ENCODE measurements at places on chromosomes 11 and 22.
A peak's percentile ranks its signal among the peaks of the same experiment; 100 is the strongest.

GRCh38 chr11:44611088-44611487 lies 45.6 kb downstream of the CD82 start:
- no peak for DNase-seq

- no peak for DNase-seq
These were observed 57.1 kb upstream of the HORMAD2 start for GRCh38 chr22:30023099-30023660.

DNA sequence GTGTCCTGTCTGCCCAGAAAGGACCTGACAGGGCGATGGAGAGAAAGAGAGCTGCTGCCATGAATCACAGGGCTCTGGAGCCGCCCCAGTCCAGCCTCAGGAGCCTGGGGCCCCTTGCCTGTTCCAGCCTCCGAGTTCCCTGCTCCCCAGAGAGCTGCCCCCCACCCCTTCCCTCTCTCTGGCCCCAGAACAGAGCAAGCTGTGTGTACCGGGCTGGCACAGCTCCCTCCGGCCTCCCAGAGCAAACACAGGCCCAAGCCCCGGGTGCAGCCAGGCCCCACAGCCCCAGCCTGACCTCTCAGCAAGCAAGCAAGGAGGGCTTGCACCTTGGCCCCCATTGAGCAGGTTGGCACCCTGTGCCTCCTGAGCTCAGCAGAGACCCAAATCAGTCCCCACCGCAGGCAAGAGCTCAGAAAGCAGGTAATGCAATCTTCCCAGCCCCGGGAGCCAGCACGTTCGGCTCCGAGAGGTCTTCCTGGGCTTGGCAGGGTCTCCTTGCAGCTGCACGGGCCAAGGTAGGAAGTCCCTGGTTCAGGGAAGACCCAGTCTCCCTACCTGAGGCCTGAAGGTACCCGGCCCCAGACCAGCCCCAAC lies 1.4 kb downstream of the PACSIN3 start:
- DNase-seq: no peak

GRCh38 chr11:125022551-125022950 lies 40.6 kb upstream of the SLC37A2 start:
- no peak for DNase-seq

DNA sequence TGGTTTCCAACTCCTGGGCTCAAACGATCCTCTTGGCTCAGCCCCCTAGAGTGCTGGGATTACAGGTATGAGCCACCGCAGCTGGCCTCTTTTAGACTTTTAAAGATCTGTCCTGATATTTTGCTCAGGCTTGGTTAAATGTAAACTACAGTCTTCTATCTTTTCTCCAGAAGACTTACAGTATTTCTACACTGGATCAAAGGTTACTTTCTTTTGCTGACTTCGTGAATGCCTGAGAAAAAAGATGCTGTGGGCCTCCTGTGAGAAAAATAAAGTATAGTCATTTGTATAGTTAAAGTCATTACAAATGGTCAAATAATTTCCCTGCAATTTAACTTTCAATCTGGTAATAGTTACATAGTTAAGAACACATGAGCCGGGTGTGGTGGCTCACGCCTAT lies 19.6 kb downstream of the DEPDC5 start:
- DNase-seq: no peak

GRCh38 chr11:12090761-12091258 lies 19.6 kb upstream of the MICAL2 start:
- DNase-seq: peak; percentile 47

GRCh38 chr11:55707029-55707428 lies 45.0 kb downstream of the OR4C6 start:
- DNase-seq: no peak

DNA sequence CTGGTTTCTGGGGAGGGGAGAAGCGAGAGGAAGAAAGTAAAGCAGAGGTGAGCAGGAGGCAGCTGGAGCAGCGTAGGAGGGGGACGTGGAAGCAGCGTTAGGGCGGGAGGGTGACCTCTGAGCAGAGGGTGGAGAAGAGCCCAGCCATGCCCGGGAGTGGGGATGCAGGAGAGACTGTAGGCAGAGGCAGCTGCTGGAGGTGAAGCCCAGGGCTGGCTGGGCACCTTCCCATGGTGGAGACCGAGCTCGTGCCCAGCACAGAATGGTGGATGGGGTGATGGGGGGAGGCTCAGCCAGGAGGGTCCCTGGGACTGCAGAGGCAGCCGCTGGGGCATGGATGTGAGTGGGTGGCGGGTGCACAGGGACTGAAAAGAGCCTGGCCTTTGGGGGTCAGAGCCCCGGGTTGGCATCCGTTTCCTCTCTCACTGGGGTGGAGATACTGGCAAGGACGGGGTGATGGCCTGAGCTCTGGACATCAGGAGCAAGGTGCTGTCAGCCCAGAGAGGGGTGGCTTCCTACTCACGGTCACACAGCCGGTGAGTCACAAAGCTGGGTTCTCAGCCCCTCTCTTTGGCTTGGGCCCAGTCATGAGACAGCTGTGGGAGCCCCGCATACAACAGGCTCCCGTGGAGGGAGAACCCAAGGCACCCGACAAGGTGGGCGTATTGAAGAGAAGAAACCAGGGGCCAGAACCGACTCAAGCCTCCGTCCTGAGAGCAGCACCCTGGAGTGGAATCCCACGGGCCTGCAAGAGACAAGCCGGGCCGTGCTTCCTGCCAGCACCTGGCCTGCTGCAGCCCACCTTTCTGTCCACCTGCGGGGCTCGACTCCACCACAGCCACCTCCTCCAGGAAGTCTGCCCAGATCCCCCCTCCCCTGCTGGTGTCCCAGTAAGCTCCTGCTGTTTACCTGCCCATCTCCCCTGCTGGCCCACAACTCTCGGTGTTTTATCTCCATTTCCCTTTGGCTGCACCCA lies 45.8 kb upstream of the FGF3 start:
- no peak for DNase-seq

GRCh38 chr11:65654375-65655349 lies 8.1 kb downstream of the RELA start:
- DNase-seq: no peak

Measured in NCI-H2029 (cell line).